ENCODE measurements at places on chromosomes 1 and 21. TPM values are rescaled to one million over a fixed set of nuclear protein-coding genes. Genes with fewer than 3 reads are reported as not detected.
A peak's percentile ranks its signal among the peaks of the same experiment; 100 is the strongest.

GRCh38 chr1:224459966-224460365 is 25.4 kb upstream of the WDR26 start:
- DNase-seq: no peak

DNA sequence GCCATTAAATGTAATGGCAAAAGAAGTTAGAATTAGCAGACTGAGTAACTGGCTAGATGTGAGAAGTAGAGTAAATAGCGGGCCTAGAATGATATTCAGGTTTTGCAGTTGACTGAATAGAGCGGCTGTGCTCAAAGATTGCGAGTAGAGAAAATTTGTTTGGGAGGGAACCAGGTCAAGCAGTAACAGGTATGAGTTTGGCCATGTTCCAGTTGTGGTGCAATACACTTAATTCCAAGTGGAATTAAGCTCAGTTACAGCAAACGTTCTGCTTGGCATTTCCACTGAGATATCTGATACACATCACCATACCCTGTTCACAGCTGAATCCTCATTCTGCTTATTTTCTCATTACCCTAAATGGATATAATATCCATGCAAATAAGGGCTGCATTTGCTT is 1382.9 kb downstream of the MRPL39 start:
- no peak for DNase-seq

DNA sequence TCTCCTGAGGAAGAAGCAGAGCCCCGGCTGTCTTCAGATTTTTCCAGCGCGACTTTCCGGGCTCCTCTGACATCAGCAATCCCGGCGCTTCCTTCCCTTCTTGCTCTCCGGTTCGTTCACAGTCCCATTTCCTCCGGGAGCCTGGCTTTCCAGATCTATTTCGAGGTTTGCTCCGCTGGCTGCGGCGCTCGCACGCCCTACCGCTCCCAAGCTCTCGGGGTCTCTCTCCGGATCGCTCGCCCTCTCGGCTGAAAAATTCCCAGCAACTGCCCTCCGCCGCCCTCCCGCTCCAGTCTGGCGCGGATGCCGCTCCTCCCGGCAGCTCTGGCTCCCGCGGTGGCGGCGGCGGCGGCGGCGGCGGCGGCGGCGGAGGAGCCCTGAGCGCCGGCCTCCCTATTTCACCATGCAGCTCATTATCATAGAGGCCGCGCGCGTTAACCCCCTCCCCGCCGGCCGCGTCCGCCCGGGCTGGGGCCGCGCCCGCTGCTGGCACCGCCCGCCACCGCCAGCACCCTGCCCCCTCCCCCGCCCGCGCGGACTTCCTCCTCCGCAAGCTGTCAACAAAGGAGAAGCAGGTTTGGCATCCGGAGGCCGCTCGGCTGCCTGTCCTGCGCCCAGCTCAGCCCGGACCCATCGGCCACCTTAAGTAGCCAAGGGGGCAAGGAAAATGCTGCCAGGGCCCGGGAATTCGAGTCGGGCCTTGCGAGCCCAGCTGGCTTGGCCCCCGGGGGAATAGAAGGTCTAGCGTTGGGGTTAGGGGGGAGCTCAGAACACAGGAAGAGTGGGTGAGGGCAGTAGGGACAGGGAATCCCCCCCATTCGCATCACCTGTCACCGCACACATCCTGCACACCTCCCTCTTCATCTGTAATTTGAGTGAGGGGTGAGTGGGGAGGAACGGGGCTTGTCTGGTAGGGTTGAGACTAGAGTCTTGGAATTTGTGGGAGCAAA is at the start of gene PLXNA2:
Gene PLXNA2, minus strand, starts transcription at position 418 of the 950 bp plus-strand sequence. CDS start 26,462 bp downstream, outside the sequence.
- DNase-seq: peak; percentile 61

- peak; percentile 88 for DNase-seq
These were observed at the start of gene ARHGAP29 for GRCh38 chr1:94237291-94238226. TSS of gene ARHGAP29 (minus strand) at chr1:94237584. CDS start at chr1:94231611, 5,973 bp downstream.

DNA sequence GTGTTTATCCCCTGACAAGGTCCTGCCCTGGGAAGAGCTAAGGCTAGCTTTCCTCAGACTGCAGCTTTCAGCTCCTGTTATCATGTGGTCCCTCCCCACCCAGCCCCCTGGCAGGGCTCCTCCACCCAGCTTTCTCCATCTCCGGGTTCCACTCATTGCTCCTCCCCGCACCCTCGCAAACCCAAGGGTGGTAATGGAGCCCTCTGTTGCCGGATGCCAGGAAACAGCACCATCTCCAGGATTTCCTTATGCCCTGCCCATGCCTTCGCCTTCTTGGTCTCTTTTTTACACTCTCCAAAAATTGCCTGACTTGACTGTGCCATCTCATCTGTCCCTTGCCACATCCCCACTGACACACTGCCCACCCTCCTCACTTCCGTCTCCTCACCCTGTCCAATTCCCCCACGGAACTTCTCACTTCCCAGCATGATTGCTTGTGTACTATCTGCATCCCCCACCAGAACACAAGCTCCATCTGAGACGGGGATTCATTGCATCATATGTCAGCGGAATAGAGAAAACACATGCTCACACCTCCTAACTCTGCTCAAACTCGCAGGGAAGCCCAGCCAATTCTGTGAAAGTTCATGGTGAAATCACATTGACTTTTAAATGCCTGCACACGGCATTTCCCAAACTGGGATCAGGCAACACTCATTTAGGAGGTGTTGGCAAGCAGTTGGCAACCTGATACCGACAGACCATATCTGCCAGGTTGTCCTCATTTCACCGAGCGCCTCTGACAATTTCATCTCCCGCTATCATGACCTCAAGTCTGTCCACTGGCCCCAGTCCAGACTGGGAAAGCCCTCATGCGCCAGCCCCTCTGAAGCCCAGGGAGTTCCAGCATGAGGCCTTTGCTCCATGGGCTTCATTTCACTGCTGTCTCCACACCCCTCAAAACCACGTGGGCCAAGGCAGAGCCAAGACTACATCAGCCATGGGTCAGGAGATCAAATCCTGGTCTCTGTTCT is 201.1 kb downstream of the MATN1 start:
- no peak for DNase-seq

DNA sequence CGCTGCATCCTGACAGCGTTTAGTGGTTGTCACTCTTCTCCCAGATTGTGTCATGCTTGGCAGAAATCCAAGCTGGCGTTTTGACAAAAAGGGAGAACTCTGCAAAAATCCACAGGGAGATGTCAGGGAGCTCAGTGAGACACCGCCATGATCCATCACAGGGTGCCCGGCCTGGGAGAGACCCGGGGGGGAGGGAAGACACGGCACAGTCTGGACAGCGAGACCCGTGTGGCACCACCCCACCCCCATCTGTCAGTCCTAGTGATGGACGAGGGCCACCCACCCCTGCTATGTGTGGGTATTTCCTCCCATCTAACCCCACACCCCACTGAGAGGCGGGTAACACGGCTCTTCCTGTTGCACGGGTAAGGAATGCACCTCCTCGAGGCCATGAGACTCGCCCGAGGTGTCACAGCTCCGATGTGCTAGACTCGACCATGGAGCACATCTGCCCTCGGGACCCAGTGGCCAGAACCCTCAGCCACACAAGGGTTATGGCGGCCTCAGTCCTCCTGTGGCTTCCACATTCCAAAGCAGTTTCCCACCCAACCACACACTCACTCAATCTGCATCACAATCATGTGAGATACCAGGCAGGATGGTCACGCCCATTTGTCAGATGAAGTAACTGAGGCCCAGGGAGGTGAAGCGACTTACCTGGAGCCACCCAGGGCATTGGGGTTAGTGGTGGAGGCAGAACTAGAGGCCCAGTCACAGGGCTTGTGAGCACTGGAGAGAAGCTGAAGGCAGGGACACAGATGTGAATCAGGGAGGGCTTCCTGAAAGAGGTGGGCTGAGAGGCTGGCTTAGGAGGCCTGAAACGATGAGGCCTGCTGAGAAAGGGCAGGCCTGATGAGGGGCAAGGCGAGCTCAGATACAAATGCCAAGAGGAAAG is 688.5 kb downstream of the MATN1 start:
- no peak for DNase-seq

GRCh38 chr1:27138927-27139326 is 16.0 kb downstream of the SLC9A1 start:
- no peak for DNase-seq

DNA sequence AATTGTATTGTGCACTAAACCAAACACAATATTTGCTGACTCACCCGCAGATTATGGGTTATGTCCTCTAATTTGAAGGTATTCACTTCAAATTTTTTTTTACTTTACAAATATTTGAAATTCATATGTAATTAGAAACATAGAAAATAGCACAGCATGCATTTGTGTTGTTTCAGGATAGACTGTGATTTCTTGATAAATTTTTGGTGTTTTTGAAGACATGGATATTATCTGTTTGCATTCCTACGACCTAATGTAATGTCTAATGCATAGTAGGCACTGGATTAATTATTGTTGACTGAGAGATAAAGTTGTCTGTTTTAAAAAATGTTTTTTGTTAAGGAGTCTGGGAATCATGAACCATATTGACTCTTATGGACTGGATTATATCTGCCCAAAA is 850.2 kb downstream of the BRINP3 start:
- DNase-seq: no peak

DNA sequence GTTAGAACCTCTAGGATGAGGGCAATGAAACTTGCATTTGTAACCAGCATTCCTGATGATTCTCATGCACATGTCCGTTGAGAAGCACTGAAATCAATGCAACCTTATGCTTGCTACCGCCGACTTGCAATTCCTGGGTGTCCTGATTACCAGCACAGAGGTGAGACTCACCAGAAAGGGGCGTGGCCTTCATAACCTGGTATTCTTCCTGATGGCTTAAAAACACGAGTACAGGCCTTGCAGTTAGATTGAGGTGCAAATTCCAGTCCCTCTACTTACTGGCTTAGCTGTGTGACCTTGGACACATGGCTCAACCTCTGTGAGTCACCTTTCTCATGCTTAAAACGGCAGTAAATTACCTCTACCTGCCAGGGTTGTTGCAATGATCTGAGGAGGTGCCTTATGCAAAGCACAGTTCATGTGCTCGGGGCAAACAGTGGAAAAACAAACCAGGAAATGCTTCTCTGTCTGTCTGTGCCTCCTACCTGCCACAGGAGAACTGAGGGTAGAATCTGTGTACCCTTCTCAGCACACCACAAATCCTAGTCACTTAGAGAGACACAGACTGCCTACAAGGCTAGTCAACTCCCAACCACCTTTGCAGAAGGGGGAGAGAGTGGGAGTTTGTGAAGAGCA is 39.1 kb upstream of the ECE1 start:
- no peak for DNase-seq

DNA sequence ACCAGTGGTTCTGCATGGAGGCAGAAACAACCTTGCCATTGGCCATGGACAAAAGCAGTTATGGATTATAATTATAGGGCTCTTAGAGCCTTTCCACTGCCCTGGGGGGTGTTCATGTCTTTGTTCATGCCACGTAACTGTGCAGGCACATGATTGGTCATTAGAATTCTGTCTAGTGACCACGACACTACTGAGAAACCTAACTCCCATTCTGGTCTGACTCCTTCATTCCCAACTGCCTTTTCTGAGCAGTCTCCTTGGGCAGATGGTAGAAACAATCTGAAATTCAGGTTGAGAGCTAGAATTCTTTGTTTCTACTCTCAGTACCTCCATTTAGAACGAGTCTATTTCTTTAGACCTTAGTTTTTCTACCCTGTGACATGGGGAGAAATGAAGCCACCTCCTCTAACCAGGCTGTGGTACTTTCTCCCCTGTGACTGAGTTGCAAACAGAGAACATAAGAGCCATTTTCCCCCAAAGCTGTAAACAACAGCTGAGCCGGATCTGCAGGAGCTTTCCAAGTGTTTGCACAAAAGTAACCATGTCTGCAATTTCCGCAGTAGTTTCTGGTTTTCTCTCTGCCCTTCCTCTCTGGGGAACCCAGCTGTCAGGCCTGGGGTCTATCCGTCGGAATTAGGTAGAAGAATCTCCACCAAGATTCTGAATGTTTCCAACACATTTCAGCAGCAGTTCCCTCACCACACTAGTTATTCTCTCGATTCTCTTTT is 37.7 kb upstream of the IPO9 start:
- DNase-seq: peak; percentile 52

DNA sequence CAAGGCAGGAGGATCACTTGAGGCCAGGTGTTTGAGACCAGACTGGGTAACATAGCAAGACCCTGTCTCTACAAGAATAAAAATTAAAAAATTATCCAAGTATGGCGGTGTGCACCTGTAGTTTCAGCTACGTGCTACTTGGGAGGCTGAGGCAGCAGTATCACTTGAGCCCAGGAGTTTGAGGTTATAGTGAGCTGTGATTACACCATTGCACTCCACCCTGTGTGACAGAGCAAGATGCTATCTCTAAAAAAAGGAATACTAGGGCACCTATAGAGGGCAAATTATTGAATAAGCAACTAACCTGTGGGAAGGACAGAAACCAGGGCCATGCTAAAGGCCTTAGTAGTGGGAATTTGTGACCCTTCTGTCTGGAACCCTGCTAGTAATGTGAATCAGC is 86.1 kb downstream of the TENT5C start:
- DNase-seq: no peak

- DNase-seq: no peak
These were observed 9.6 kb downstream of the TENT5C start for GRCh38 chr1:117615474-117615873.

Gene LCE2B
- not detected for polyA plus RNA-seq

Gene GCSAML
- polyA plus RNA-seq: 0.38 TPM

Gene CHRNB2
- 0.36 TPM for polyA plus RNA-seq

Data from renal pelvis (tissue), 12 donors.